ENCODE measurements at places on chromosomes 6 and 20. TPM values are rescaled to one million over a fixed set of nuclear protein-coding genes. Genes with fewer than 3 reads are reported as not detected.

The ETV7 gene
- total RNA-seq, result 5.3 TPM

- H3K36me3 ChIP-seq, result no peaks in the 10 kb centered on the region
- H3K4me3 ChIP-seq, result no peak overlapping the region
- H3K27me3 ChIP-seq, result no peaks in the 10 kb centered on the region
- no peak overlapping the region for H3K27ac ChIP-seq
Observed at GRCh38 chr20:6944292-6944691, 176.8 kb downstream of the BMP2 start.

The C6orf163 gene
- 1.8 TPM for total RNA-seq

DNA sequence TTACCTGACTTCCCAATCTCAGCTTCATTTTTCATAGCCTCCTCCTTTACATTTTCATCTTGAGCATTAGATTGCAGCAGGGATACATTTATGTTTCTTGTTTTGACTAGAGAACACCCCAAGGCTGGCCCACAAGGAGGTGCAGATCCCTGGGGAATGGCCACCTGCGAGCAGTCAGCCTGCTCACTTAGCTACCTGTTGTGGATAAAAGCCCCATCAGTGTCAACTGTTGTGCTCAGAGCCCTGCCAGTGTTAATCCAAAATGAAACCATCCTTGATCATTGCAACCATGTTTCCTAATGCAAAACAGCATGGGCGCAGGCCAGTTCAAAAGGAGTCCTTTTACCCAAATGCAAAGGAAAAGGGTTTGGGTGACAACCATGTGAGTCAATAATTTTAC is 50.8 kb downstream of the CNR1 start:
- H3K36me3 ChIP-seq, result no peaks in the 10 kb centered on the region
- DNase-seq, result no peak
- no peak overlapping the region for H3K4me3 ChIP-seq
- no peaks in the 10 kb centered on the region for H3K27me3 ChIP-seq

The FAM217A gene
- total RNA-seq, result not detected

- no peaks in the 10 kb centered on the region for H3K36me3 ChIP-seq
- DNase-seq, result no peak
- H3K27ac ChIP-seq, result no peak overlapping the region
Observed at GRCh38 chr20:62477669-62478455, 2.1 kb upstream of the GATA5 start.

DNA sequence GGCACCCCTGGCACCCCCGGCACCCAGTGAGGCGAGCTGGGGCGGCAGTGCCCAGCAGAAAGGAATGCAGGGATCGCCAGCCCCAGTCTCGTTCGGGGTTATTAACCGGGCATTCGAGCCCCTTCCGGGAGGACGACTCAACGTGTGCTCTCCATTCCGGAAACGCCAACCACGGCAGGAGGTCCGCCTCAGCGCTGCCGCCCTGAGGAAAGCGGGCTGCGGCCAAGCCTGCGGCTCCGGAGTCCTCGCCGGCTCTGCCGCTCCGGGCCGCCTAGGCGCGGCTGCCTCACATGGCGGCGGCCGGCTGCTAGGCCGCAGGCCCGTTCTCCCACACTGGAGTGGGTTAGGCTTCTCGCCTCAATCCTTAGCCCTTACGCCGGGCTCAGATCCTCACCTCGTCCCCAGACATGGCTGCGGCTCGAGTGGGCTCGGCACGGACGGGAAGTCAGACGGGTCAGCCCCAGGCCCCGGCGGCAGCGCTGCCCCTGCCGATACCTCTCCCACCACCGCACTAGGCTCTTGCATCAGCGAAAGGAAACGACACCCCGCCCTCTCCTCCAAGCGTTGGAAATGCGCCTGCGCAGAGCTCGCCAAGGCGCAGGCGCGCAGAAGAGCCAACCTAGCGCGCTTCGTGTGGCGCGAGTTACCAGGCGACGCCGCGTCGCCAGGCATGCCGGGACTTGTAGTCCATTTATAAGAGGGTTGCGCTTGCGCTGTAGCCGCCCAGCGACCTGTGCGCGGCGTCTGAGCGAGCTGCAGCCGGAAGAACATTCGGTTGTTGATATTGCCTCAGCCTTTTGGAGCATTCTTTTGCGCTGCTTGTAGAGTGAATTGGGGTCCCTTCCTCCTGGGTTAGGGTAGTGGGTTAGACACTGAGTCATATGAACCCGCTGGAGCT is at the start of gene EIF2S2:
Gene EIF2S2 (minus strand): TSS at position 542 of the 898 bp plus-strand sequence. CDS start 133 bp downstream, at position 409.
- DNase-seq, result peak; percentile 97
- H3K4me1 ChIP-seq, result peaks cover 32% of the 10 kb centered on the region
- H3K4me3 ChIP-seq, result peak within 1 kb of the TSS; percentile 76
- peak within 1 kb of the TSS; percentile 96 for H3K27ac ChIP-seq
- peaks cover 9% of the 10 kb centered on the region for H3K36me3 ChIP-seq
- H3K27me3 ChIP-seq, result no peaks in the 10 kb centered on the region

GRCh38 chr20:36349384-36350170 is 43.4 kb downstream of the DLGAP4 start:
- H3K4me1 ChIP-seq, result no peaks in the 10 kb centered on the region
- no peak overlapping the region for H3K4me3 ChIP-seq

- H3K27ac ChIP-seq, result peak within 1 kb of the TSS; percentile 86
- H3K4me1 ChIP-seq, result peaks cover 17% of the 10 kb centered on the region
- H3K4me3 ChIP-seq, result peak within 1 kb of the TSS; percentile 88
- DNase-seq, result peak; percentile 99
- H3K36me3 ChIP-seq, result peaks cover 24% of the 10 kb centered on the region
Observed at GRCh38 chr20:18466894-18467730, at the start of the genes DZANK1 and POLR3F. Gene DZANK1 (minus strand): TSS chr20:18467030. CDS start chr20:18465358, 1,672 bp downstream. Gene POLR3F (plus strand): TSS chr20:18467390. CDS start chr20:18467507, 117 bp downstream.

The BPIFB2 gene
- total RNA-seq, result 0.23 TPM

The KIAA1755 gene
- 2.1 TPM for total RNA-seq

DNA sequence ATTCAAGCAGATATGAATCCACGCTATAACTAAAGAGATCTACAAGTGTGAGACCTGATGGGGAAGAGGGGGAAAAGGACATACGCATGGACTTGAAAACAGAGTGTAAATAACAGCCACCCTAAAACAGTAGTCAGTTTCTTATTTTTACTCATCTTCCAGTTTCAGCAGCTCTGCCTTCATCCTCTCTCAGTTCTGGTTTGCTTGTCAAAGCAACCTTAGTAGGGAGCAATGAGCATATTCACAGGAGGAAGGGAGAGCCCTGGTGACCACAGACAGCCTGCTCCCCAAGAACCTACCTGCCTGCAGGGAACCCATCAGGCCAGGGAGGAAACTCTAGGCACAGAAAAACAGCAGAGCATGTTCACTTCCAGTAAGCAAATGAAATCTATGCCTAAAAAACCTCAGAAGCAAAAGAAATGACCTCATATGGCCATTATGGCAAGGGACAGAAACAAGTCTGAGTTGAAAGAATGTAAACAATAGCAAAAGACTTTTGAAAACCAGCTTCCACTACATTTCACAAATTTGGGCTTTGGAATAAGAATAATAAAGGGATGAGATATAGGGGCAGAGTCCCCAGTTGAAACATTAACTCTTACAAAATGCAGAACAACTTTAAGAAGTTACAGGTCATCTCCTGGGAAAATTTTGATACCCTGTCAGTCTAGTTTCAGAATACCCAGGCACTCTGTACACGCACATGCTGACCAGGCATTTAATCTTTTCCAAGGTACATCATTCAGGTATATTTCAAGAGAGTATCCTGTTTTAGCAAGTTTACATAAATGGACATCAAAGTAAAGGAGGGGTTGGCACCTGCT is 120.8 kb upstream of the BCLAF1 start:
- no peak for DNase-seq
- H3K4me3 ChIP-seq, result no peak overlapping the region
- H3K36me3 ChIP-seq, result no peaks in the 10 kb centered on the region
- no peaks in the 10 kb centered on the region for H3K4me1 ChIP-seq

The LY6G6D gene
- total RNA-seq, result not detected

The SLC16A10 gene
- 22.8 TPM for total RNA-seq

- no peaks in the 10 kb centered on the region for H3K27me3 ChIP-seq
- H3K4me3 ChIP-seq, result no peak overlapping the region
- no peak for DNase-seq
- no peak overlapping the region for H3K27ac ChIP-seq
Observed at GRCh38 chr6:123925350-123925749, 121.7 kb downstream of the NKAIN2 start.

DNA sequence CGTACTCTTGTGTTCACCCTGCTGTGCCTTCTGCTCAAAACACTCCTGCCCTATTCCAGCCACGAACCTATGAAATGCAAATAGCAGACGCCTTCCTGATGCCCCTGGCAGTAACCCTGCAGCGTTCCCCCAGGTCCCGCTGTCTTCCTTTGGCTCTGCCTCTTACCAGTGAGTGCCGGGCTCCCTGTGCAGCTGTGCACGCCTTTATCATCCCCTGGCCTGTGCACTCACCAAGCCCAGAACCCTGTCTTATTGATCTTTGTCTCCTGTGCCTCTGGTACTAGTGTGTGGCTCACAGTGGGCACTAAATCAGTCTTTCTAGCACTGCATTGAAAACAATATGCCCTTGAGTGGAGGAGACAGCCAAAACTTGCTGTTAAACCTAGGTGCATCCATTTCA is 19.7 kb downstream of the ZDHHC14 start:
- no peak for DNase-seq
- no peaks in the 10 kb centered on the region for H3K36me3 ChIP-seq
- no peak overlapping the region for H3K4me3 ChIP-seq
- H3K4me1 ChIP-seq, result no peaks in the 10 kb centered on the region

- no peak overlapping the region for H3K4me3 ChIP-seq
- H3K36me3 ChIP-seq, result no peaks in the 10 kb centered on the region
- no peak for DNase-seq
- no peaks in the 10 kb centered on the region for H3K27me3 ChIP-seq
- no peaks in the 10 kb centered on the region for H3K4me1 ChIP-seq
Observed at GRCh38 chr6:111159633-111160032, 72.3 kb downstream of the SLC16A10 start.

GRCh38 chr6:7025861-7026260 is 81.9 kb upstream of the RREB1 start:
- H3K27me3 ChIP-seq, result no peaks in the 10 kb centered on the region
- no peak for DNase-seq
- no peak overlapping the region for H3K4me3 ChIP-seq
- no peaks in the 10 kb centered on the region for H3K4me1 ChIP-seq
- no peak overlapping the region for H3K27ac ChIP-seq
- no peaks in the 10 kb centered on the region for H3K36me3 ChIP-seq

The SRMS gene
- total RNA-seq, result not detected

- no peaks in the 10 kb centered on the region for H3K36me3 ChIP-seq
- peaks cover 8% of the 10 kb centered on the region for H3K4me1 ChIP-seq
- no peak for DNase-seq
- H3K27ac ChIP-seq, result no peak overlapping the region
Observed at GRCh38 chr6:33566182-33567084, 13.6 kb downstream of the BAK1 start.

The KCNK15 gene
- 2.0 TPM for total RNA-seq

DNA sequence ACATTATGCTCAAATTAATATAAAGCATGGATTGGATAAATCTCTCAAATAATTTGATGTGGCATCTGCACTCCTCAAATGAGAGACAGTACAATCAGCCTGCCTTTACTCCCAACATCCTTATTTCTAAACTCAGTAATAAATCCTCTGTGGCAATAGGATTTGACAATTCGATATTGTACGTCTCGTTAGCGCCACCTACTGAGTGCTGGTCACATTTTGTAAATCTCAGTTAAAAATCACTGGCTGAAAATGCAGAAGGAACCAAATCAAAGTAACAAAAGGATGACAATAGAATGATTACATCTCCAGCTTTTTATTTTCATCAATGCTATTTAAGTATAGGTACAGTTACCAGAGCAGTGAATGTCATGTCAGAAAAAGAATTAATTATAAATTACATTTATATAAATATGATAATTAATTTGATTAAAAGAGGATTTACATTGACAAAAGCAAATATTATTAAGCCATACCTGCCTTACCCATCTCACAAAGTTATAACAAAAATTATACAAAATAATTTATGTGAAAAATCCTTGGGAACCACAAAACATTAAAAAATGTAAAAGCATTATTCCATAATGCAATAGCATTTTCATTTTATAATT is 20.2 kb upstream of the GJE1 start:
- H3K36me3 ChIP-seq, result no peaks in the 10 kb centered on the region
- no peak for DNase-seq
- no peaks in the 10 kb centered on the region for H3K27me3 ChIP-seq
- H3K27ac ChIP-seq, result no peak overlapping the region
- no peak overlapping the region for H3K4me3 ChIP-seq

GRCh38 chr6:39377539-39377950 is 55.0 kb upstream of the KCNK16 start:
- H3K4me1 ChIP-seq, result no peaks in the 10 kb centered on the region
- no peaks in the 10 kb centered on the region for H3K36me3 ChIP-seq

GRCh38 chr20:10590950-10591671 is 82.7 kb downstream of the JAG1 start:
- H3K4me1 ChIP-seq, result peaks cover 9% of the 10 kb centered on the region
- H3K4me3 ChIP-seq, result no peak overlapping the region
- H3K27me3 ChIP-seq, result no peaks in the 10 kb centered on the region
- no peaks in the 10 kb centered on the region for H3K36me3 ChIP-seq
- H3K27ac ChIP-seq, result peak overlapping the region; percentile 16

The SLC24A3 gene
- 8.7 TPM for total RNA-seq

DNA sequence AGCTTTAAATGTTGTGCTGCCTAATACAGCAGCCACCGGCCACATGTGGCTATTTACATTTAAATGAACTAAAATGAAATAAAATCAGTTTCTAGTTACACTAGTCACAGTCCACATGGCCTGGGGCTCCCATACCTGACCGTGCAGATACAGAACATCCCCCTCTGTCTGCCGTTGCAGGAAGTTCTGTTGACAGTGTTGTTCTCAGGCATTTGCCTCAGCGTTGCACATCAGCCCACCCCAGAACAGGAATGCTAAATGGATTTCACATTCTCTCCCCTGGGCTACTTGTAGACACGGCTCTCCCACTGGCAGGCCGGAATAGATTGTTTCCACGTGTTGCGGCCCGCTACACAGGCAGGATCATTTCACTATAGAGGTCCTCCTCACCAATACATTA is 26.3 kb downstream of the JAG1 start:
- H3K27me3 ChIP-seq, result no peaks in the 10 kb centered on the region
- DNase-seq, result no peak
- no peak overlapping the region for H3K4me3 ChIP-seq
- peaks cover 3% of the 10 kb centered on the region for H3K4me1 ChIP-seq
- H3K36me3 ChIP-seq, result peaks cover 100% of the 10 kb centered on the region
- H3K27ac ChIP-seq, result no peak overlapping the region

The TNFRSF21 gene
- 11.7 TPM for total RNA-seq

DNA sequence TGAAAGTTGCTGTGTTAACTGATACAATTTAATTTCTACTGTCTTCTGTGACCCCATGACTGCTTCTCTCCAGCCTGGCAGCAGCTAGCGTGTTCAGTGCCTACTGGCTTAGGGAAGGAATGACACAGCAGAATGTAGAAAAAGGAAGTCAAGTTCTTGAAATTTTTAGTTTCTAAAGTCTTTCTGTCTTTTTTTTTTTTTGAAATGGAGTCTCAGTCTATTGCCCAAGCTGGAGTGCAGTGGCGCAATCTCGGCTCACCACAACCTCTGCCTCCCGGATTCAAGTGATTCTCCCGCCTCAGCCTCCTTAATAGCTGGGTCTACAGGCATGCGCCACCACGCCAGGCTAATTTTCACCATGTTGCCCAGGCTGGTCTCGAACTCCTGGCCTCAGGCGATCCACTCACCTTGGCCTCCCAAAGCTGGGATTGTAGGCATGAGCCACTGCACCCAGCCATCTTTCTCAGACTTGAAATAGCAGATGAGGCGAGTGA is 39.3 kb downstream of the PCNA start:
- H3K36me3 ChIP-seq, result no peaks in the 10 kb centered on the region
- H3K27me3 ChIP-seq, result no peaks in the 10 kb centered on the region
- no peak for DNase-seq
- H3K4me1 ChIP-seq, result peaks cover 25% of the 10 kb centered on the region
- peak overlapping the region; percentile 89 for H3K27ac ChIP-seq
- no peak overlapping the region for H3K4me3 ChIP-seq

- H3K27ac ChIP-seq, result no peak overlapping the region
- H3K36me3 ChIP-seq, result no peaks in the 10 kb centered on the region
- H3K4me1 ChIP-seq, result no peaks in the 10 kb centered on the region
- no peaks in the 10 kb centered on the region for H3K27me3 ChIP-seq
Observed at GRCh38 chr20:48224533-48225050, 439.3 kb upstream of the SULF2 start.

The KCNK16 gene
- not detected for total RNA-seq
